Stimulated activated CD8-positive, alpha-beta memory T cell treated with anti-CD3 and anti-CD28 coated beads, Interleukin-7, amount 100 ng/mL, for 1 hour (primary cell): ENCODE measurements at places on chromosomes 5 and 9.

DNA sequence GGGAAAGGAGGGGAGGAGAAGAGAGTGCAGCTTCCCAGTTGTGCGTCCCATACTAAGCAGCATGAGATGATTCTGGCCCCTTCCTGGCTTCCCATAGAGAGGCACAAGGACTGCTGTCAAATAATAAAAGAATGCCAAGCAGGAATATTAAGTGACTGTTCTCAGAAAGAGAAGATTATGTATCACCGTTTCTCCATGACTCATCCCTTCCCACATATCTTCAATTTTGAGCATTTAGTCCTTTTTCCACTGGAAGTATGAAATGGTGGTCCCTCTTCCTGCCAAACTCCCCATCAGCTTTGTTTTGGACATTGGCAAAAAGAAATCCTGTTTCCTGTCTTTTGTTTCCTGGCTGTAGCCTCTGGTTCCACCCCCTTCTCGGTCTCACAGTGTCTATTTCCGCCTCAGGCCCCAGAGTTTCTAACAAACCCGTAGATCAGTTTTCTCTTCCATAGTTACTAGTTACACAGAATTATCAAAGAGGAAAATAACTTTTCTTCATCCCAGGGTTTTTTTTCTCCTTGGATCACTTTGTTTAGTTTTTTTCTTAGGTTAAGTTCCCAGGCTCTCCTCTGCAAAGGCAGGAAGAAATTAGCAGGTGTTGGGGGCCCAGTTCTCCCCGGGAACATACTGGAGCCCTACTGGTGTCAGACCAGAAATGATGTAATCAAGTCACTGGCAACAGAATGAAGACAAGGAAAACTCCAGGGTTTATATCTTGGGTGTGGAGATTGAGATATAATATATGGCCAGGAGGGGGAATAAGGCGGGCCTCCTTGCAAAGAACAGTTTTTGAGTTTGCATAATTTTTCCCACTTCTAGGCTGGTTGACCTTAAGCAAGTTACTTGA lies 26.4 kb upstream of the ARHGAP26 start:
- DNase-seq: no peak

DNA sequence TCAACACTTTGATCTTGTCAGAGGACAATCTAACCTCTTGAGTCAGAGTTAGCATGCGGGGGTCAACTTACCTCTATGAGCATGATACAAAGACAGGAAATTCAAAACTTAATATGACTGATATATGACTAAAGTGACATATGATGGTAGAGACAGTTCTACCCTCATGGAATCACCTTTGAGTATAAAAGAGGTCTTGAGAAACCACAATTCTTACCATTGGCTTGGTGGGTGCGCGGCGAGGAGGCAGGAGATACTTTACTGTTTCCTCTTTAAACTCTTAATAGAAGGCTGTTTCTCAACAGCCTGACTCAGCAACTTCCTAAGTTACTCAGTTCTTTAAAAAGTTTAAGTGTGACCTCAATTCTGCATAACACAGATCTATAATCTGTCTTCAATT lies 372.8 kb downstream of the KIAA0825 start:
- no peak for DNase-seq

GRCh38 chr9:35335164-35335563 lies 154.7 kb upstream of the RUSC2 start:
- no peak for DNase-seq

- no peak for DNase-seq
Measured at GRCh38 chr5:116738615-116739261, 164.1 kb upstream of the SEMA6A start.

- DNase-seq: peak; percentile 71
Measured at GRCh38 chr5:44808435-44809214, at the start of gene MRPS30. Gene MRPS30 (plus strand): TSS chr5:44808947. CDS start chr5:44808963, 16 bp downstream.

DNA sequence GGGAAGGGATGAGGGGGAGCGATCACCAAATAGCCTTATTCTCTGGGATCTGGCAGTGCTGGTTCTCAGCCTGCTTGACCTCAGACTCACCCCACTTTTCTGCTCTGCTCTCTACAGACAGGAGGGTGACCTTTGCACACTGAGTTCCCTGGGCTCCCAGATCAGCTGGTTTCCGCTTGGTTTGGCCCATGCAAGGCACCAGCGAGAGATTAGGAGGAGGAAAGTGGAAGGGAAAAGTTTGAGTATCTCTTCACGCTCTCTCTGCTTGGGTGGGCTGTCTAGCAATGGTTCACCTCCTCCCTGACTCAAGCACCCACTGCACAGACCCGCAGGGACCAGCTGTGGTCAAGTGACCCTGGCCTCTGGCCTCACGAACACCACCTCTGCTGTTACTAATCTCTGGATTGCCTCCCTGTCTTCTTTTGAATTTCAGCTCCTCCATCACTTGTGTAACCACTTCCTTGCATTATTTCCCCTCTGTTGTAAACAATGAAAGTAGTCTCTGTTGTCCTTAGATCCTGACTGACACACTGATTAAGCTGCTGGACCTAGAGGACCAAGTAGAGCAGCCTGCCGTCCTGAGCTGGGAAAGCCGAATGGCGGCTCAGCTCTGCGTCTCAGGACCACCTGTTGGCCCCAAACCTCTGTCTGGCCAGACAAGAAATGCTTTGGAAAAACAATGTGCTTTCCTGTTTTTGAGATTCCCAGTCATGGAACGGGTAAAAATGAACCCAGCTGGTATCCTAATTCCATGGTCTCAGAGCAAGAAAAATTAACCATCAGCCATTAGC lies 186.6 kb downstream of the CRB2 start:
- no peak for DNase-seq

DNA sequence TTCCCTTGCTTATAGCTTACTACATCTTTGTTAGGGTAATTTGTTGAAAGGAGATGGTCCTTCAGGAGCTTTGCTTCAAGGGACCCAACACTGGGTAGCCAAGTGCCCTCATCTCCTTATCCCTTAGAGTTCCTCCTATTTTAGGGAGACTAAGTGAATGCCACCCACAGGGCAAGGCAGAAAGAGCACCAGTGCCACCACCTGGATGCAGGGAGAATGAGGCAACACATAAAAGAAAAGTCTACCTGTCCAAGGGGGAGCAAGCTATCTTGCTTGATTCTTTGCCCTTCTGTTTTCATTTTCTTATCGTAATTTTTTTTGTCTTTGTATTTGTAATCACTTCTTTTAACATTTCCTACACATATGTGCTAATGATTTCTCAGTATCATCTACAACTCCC lies 205.5 kb downstream of the NPR3 start:
- no peak for DNase-seq

GRCh38 chr5:56168066-56168478 lies 65.1 kb downstream of the ANKRD55 start:
- DNase-seq: no peak

DNA sequence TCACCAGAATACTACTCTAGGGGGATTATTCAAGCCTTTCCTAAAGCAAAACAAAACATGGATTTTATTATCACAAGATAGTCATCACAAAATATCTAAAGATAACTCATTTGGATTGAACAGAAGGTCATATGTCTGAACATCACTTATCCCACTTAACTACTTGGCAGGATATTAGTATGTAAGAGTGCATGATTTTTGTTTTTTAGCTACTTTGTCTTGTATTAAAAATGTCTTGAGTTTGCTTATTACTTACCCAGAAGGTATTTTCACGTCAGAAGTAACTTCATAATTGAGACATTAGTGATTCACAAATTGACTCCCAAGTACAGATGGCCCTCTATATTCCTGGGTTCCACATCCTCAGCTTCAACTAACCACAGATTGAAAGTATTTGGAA lies 113.8 kb downstream of the TLE4 start:
- DNase-seq: no peak

- no peak for DNase-seq
Measured at GRCh38 chr5:34673463-34674125, 17.5 kb downstream of the RAI14 start.

DNA sequence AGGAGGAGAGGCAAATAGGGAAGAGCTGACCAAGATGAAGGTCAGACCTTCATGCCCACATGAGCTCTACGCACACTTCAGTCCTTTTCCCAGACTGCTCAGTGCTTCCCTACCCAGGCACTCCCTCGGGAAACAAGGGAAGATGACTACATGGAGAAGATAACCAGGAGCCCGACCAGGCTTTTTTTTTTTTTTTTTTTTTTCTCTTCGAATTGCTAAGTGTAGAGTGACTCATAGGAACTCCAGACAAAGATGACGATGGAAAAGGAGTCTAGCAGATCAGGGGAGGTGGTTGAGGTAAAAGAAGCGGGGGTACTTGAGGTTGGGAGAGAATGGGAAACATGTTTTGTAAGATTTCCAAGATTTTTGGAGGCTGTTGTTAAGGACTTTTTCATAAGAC lies 526.1 kb downstream of the BNC2 start:
- no peak for DNase-seq

DNA sequence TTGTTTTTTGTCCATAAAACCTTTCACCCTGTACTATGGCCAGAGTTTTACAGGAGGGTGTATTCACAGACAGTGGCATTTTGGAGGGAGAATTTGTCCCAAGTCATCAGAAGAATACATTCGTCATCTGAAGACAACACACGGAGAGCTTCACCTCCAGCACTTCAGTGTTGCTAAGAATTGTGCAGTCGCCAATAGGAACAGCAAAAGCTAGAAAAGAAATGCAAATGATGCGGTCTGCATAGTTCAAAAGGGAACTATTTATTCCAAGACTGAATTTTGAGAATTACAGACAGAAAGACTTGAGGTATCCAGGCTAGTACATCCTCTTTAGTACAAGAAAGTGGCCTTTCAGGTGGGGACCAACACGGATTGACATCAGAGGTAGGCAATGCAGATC lies 399.2 kb upstream of the KIF2A start:
- no peak for DNase-seq
